ENCODE measurements at places on chromosomes 6 and 20.

GRCh38 chr6:122422614-122423267 lies 23.3 kb downstream of the HSF2 start:
- H3K27ac ChIP-seq, result no peak overlapping the region
- no peak overlapping the region for H3K4me3 ChIP-seq
- H3K36me3 ChIP-seq, result peaks cover 5% of the 10 kb centered on the region
- no peaks in the 10 kb centered on the region for H3K27me3 ChIP-seq

DNA sequence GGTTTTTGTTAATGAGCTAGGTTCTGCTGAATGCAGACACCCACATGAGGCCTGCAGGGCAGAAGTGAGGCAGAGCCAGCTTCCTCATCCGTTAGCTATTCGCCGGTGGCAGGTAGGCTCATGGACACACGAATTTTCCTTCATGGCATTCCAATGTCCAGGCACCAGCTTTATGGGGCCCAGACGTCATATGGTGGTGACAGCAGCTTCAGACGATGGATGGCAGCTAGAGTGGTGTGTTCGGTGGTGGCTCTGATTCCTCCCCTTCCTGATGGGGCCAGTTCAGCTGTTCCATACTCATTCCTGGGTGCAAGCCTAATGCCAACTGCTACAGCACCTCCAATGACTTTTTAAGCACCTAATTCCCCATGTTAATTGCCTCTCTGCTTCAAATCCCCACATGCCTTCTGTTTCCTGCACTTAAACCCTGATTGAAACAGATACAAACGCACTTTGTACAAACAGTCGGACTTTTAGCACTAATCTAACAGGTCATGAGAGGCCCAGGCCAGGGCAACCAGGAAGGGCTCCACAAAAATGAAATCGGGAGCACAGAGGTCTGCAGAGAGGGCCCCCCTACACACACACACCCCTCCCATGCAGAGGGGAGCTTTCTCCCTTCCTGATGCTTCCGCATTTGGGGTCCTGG lies 35.7 kb upstream of the MLN start:
- H3K27me3 ChIP-seq, result no peaks in the 10 kb centered on the region
- H3K27ac ChIP-seq, result no peak overlapping the region
- H3K4me3 ChIP-seq, result no peak overlapping the region
- no peak for DNase-seq
- peaks cover 13% of the 10 kb centered on the region for H3K4me1 ChIP-seq

DNA sequence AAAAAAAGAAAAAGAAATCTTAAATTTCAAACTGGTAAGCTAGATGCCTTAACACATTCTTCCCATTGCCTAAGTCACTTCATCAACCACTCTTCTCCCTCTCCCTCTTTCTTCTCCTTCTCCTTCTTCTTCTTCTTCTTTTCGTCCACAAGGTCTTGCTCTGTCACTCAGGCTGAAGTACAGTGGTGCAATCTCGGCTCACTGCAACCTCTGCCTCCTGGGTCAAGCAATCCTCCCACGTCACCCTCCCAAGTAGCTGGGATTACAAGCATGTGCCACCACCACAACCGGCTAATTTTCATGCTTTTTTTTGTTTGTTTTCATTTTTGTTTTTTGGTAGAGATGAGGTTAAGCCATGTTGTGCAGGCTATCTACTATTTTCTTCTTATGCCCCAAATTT lies 60.2 kb downstream of the GPR63 start:
- H3K27me3 ChIP-seq, result no peaks in the 10 kb centered on the region
- no peak overlapping the region for H3K4me3 ChIP-seq
- H3K27ac ChIP-seq, result no peak overlapping the region

GRCh38 chr6:95249175-95249574 lies 328.2 kb upstream of the MANEA start:
- H3K36me3 ChIP-seq, result no peaks in the 10 kb centered on the region
- H3K27ac ChIP-seq, result no peak overlapping the region
- no peak for DNase-seq
- no peaks in the 10 kb centered on the region for H3K27me3 ChIP-seq
- no peaks in the 10 kb centered on the region for H3K4me1 ChIP-seq

- no peak for DNase-seq
- H3K4me1 ChIP-seq, result peaks cover 16% of the 10 kb centered on the region
- no peaks in the 10 kb centered on the region for H3K27me3 ChIP-seq
- peak overlapping the region; percentile 98 for H3K27ac ChIP-seq
- peak overlapping the region; percentile 87 for H3K4me3 ChIP-seq
These were observed 61.1 kb downstream of the FAM217A start for GRCh38 chr6:4017834-4018170.

DNA sequence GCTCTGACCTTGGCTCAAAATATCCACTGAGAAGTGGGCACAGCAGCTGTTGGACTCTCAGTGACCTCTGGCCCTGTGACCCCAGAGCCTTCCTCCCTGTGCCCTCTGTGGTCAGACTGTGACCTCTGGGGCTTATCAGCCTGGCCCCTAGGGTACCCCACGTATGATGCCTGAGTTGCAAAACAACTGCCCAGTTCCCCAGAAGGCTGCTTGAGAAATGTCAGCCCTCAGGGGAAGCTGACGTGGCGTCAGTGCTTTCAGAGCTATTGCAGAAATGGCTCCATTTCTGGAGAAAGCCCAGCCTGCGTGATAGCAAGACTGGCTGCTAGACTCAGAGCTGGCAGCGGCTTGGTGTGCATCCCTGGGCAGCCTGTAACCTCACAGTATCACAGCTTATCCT lies 31.5 kb upstream of the TGM2 start:
- H3K36me3 ChIP-seq, result no peaks in the 10 kb centered on the region
- no peak overlapping the region for H3K4me3 ChIP-seq
- no peak overlapping the region for H3K27ac ChIP-seq
- H3K27me3 ChIP-seq, result no peaks in the 10 kb centered on the region

DNA sequence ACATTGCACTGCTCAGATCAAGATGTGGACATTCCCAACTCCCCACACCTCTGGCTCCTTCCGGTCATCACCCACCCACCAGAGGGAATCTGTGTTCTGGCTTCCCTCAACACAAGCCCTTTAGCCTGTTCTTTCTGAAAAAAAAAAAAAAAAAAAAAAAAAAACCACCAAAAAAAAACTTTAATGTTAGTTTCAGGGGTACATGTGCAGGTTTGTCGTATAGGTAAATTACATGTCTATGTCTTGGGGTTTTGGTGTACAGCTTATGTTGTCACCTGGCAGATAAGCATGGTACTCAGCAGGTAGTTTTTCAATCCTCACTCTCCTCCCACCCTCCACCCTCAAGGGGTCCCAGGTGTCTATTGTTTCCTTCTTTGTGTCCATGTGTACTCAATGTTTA lies 135.8 kb upstream of the FOXA2 start:
- H3K4me3 ChIP-seq, result no peak overlapping the region
- DNase-seq, result no peak
- H3K27ac ChIP-seq, result no peak overlapping the region

GRCh38 chr6:27836783-27837624 lies 75.2 kb downstream of the OR2B2 start:
- H3K4me3 ChIP-seq, result peak overlapping the region; percentile 62
- H3K27ac ChIP-seq, result peak overlapping the region; percentile 97
- peak; percentile 94 for DNase-seq
- H3K27me3 ChIP-seq, result no peaks in the 10 kb centered on the region

GRCh38 chr6:54448617-54449016 lies 140.4 kb downstream of the TINAG start:
- H3K27me3 ChIP-seq, result no peaks in the 10 kb centered on the region
- no peaks in the 10 kb centered on the region for H3K4me1 ChIP-seq
- H3K36me3 ChIP-seq, result no peaks in the 10 kb centered on the region
- H3K27ac ChIP-seq, result no peak overlapping the region

- DNase-seq, result no peak
- no peaks in the 10 kb centered on the region for H3K4me1 ChIP-seq
- H3K36me3 ChIP-seq, result no peaks in the 10 kb centered on the region
- no peaks in the 10 kb centered on the region for H3K27me3 ChIP-seq
- H3K4me3 ChIP-seq, result no peak overlapping the region
These were observed 327.6 kb upstream of the CNR1 start for GRCh38 chr6:88493717-88494116.

GRCh38 chr6:11983306-11983705 lies 28.8 kb upstream of the HIVEP1 start:
- H3K27ac ChIP-seq, result no peak overlapping the region
- H3K27me3 ChIP-seq, result no peaks in the 10 kb centered on the region
- DNase-seq, result no peak
- no peaks in the 10 kb centered on the region for H3K36me3 ChIP-seq

- no peak overlapping the region for H3K4me3 ChIP-seq
- DNase-seq, result no peak
- H3K4me1 ChIP-seq, result no peaks in the 10 kb centered on the region
- H3K36me3 ChIP-seq, result no peaks in the 10 kb centered on the region
- no peak overlapping the region for H3K27ac ChIP-seq
These were observed 160.6 kb downstream of the HIVEP2 start for GRCh38 chr6:142784344-142784743.

GRCh38 chr20:36624068-36624943 lies 18.7 kb downstream of the RAB5IF start:
- no peak overlapping the region for H3K4me3 ChIP-seq
- no peaks in the 10 kb centered on the region for H3K36me3 ChIP-seq
- no peak for DNase-seq
- no peak overlapping the region for H3K27ac ChIP-seq
- no peaks in the 10 kb centered on the region for H3K27me3 ChIP-seq
- H3K4me1 ChIP-seq, result no peaks in the 10 kb centered on the region

DNA sequence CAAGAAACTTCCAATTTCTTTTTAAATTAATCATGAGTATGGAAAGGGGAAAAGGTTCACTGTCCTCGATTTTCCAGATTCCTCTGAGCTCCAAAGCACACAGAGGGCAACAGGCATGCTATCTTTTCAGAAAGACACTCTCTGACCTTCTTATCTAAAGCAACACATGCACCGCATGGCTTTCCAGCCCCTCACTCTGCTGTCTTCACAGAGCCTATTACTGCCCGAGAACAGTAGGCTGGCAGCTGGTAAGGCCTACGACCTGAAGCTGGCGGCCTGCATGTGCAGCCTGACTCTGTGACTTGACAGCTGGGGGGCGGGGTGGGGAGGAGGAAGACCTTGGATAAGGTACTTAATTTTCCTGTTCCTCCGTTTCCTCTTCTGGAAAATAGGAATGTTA lies 86.3 kb downstream of the ELOVL4 start:
- DNase-seq, result no peak
- no peaks in the 10 kb centered on the region for H3K4me1 ChIP-seq
- H3K36me3 ChIP-seq, result no peaks in the 10 kb centered on the region
- H3K4me3 ChIP-seq, result no peak overlapping the region
- no peak overlapping the region for H3K27ac ChIP-seq
- H3K27me3 ChIP-seq, result no peaks in the 10 kb centered on the region

GRCh38 chr6:36735110-36736071 lies 37.8 kb downstream of the RAB44 start:
- peak overlapping the region; percentile 48 for H3K4me3 ChIP-seq
- no peaks in the 10 kb centered on the region for H3K27me3 ChIP-seq
- H3K36me3 ChIP-seq, result no peaks in the 10 kb centered on the region
- H3K4me1 ChIP-seq, result no peaks in the 10 kb centered on the region

DNA sequence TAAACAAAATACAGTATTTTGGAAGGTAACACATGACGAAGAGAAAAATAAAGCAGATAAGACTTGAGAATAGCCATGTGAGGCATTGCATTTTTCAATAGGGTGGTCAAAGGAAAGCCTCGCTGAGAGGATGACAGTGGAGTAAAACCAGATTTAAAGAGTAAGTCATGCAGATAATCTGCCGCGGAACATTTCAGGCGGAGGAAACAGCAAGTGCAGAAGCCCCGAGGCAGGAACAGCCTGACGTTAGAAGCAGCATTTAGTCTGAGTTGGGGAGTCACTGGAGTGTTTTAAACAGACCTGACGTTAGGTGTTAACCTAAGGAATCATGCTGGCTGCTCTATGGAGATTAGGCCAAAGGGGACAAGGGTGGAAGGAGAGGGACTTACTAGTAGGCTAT lies 65.0 kb upstream of the VSTM2L start:
- no peaks in the 10 kb centered on the region for H3K4me1 ChIP-seq
- peak; percentile 25 for DNase-seq

GRCh38 chr20:12575352-12576095 lies 433.2 kb upstream of the SPTLC3 start:
- peak; percentile 94 for DNase-seq
- H3K4me1 ChIP-seq, result no peaks in the 10 kb centered on the region
- H3K27me3 ChIP-seq, result no peaks in the 10 kb centered on the region
- H3K36me3 ChIP-seq, result no peaks in the 10 kb centered on the region
- H3K27ac ChIP-seq, result no peak overlapping the region
- no peak overlapping the region for H3K4me3 ChIP-seq

DNA sequence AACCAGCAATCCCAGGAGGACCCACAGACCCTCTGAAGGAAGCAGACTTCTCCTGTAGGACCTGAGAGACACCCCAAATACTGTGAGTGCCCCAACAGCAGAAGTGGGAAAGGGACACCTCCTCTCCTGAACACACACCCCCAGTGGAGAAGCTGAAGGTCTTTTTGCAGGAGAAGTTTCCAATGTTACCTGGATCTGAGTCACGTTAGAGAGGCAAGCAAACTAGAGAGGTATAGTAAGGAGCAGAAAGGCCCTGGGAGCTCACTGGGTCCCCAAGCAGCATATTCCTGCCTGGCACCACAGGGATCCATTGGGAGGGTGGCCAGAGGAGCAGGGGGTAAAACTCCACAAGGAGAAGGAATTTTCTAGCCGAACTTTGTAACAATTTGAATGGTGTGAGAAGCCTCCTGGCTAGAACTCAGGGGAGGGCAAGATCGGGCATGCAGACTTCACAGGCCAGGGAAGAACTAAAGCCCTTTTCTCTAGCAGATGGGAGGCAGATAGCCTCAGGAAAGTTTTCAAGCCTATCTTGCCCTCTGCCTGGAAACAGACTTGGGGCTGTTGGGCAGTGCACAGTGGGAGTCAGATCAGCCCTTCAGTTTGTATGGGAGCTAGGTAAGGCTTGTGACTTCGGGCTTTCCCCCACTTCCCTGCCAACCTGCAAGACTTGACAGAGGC lies 68.2 kb upstream of the SSTR4 start:
- no peak overlapping the region for H3K4me3 ChIP-seq
- H3K27me3 ChIP-seq, result no peaks in the 10 kb centered on the region
- H3K36me3 ChIP-seq, result no peaks in the 10 kb centered on the region

GRCh38 chr6:52012582-52012981 lies 74.8 kb downstream of the PKHD1 start:
- H3K27me3 ChIP-seq, result no peaks in the 10 kb centered on the region
- peaks cover 49% of the 10 kb centered on the region for H3K36me3 ChIP-seq
- peaks cover 19% of the 10 kb centered on the region for H3K4me1 ChIP-seq
- DNase-seq, result no peak
- H3K27ac ChIP-seq, result peak overlapping the region; percentile 81

- H3K36me3 ChIP-seq, result no peaks in the 10 kb centered on the region
- no peaks in the 10 kb centered on the region for H3K4me1 ChIP-seq
- no peak overlapping the region for H3K27ac ChIP-seq
- peak; percentile 30 for DNase-seq
- no peak overlapping the region for H3K4me3 ChIP-seq
These were observed 210.9 kb upstream of the GGTLC1 start for GRCh38 chr20:24199501-24199900.

GRCh38 chr6:55916188-55916587 lies 40.8 kb upstream of the BMP5 start:
- H3K27ac ChIP-seq, result no peak overlapping the region
- H3K27me3 ChIP-seq, result no peaks in the 10 kb centered on the region

DNA sequence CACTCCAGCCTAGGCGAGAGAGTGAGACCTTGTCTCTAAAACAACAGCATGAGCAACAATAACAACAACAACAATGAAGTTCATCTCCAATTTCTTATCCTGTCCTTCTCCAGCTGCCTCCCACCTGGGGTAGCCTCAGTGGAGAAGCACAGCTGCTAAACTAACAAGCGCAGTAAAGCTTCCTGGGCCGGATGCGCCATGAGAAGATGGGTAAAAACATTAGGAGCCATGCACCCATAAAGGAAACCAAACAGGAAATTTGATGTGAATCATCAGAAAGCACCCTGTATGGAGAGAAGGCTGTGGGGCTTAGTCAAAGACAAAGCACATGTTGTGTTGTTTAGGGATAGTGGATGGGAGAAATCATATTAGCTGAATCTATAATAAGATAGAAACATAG lies 61.1 kb upstream of the CCN6 start:
- H3K27ac ChIP-seq, result no peak overlapping the region
- no peak overlapping the region for H3K4me3 ChIP-seq
- DNase-seq, result no peak

All from kidney (tissue), 22 donors.